ENCODE measurements at places on chromosomes 3 and 15.
A peak's percentile ranks its signal among the peaks of the same experiment; 100 is the strongest.

DNA sequence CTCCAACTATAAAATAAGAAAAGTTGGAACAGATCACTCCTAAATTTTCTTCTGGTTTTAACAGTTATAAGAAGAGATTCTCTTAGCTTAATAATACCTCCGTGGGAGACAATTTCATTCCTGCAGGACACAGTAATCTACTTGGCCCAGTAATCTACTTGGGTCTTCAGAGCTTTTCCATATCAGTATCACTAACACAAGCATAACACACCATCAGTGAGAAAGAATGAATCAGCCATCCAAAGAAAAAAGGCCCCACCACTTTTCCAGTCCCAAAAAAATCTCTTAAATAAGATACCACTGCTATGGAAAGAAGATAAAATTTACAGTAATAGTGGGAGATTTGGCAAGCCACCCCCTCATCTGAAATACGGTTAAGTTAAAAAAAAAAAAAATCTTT lies 20.2 kb downstream of the SIN3A start:
- DNase-seq = no peak

- DNase-seq = no peak
Measured at GRCh38 chr15:73317651-73318462, 50.9 kb downstream of the HCN4 start.

DNA sequence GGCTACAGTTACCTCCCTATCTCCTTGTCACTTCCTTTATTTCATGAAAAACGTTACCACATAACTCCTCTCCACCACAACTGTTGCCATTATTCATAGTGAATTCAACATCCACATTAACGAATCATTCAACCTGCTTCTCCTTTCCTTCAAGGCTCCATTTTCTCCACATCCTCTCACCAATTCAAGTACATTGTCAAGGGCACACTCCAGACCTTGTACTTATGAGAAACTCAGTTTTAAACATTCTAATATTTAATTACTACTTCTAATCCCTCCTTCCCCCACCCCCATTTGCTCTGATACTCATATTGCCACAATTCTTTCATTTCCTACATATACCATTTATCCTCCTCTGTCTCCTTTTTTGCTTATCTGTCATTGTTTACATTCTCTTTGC lies 871.2 kb downstream of the TUSC7 start:
- no peak for DNase-seq

DNA sequence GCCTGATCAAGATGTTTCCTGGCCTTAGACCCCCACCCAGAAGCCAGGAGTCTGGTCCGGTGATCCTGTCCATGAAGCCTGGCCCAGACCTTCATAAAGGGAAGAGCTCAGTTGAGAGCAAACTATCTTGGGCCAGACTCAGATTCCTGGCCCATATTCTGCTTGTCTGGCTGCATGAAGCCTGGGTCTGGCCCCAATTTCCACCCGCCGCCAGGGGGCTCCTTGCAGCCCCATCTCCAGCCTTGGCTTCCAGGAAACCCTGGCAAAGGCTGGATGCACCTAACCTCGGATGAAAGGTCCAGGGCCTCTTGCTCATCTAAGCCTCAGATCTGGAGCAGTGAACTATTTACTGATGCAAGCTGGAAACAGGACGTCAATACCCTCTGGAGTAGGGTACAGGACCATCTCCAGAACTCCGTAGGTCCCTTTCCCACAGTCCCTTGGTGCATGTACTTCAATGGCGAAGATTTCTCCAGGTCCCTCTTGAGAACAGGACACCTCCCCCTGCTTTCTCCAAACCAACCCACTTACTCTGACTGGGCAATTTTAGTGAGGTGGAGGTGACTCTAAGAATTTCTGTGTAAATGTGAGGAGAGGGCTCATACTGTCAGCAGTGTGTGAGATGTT lies 5.6 kb downstream of the FOXL2 start:
- no peak for DNase-seq

DNA sequence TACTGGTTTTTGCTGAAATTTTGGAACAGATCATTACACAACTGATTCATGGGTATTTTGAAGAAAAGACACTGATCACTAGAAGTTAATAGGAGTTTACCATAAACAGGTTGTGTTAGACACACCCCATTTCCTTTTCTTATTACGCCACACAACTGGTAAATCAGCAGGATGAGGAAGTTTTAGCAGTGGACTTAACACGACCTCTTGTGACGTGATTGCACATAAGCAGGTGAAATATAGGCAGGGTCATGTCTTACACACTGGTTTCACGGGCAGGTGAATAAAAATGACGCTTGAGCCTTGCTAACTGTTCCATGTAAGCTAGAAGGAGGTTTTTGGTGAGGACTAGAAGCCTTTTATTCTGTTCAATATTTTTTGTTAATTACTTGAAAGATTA lies 27.1 kb upstream of the TPRG1 start:
- peak; percentile 11 for DNase-seq

- DNase-seq = no peak
Measured at GRCh38 chr3:173138026-173138425, 3.0 kb downstream of the SPATA16 start.

GRCh38 chr3:126054870-126055269 lies 29.1 kb downstream of the SLC41A3 start:
- no peak for DNase-seq

- peak; percentile 27 for DNase-seq
Measured at GRCh38 chr3:108218811-108219210, 3.4 kb downstream of the IFT57 start.

- peak; percentile 29 for DNase-seq
Measured at GRCh38 chr3:41881233-41881821, 80.6 kb downstream of the ULK4 start.

DNA sequence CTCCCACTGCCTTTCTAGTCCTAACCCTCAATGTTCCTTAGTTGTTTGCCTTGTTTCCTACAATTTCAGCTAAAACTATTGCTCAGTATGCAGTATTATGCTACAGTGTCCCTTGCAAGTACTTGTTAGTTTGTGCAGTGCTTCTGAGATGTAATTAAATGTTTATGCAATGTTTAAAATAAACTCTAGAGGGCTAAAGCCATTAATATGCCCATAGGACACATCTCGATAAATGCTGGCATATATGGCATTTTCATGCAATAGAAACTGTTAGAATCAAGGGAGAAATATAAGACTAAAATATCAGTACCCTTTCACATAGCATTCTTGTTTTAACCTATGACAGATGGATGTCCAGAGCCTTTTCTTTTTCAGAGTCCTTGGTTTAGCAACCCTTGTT lies 59.8 kb upstream of the ACKR4 start:
- no peak for DNase-seq

- no peak for DNase-seq
Measured at GRCh38 chr3:22994781-22995180, 208.3 kb upstream of the UBE2E2 start.

- no peak for DNase-seq
Measured at GRCh38 chr3:149331396-149331795, 2.0 kb downstream of the TM4SF18 start.

GRCh38 chr3:119631516-119631915 lies 28.9 kb downstream of the POPDC2 start:
- DNase-seq = peak; percentile 73

DNA sequence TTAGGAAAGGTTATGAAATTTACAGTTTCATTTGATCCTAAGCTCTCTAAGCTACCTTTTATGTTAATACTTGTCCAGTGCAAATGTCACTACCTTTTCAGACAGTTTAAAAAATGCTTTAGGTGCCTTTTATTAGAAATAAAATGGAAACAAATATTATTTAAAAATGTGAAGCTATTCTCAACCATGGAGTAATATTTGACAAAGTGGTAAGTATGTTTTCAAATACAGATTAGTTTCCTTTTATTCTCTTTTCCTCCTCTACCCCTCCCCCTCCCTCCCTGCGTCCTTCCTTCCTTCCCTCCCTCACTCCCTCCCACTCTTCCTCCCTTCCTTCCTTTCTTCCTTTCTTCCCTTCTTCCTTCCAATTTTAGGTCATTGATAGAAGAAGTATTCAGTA lies 6.3 kb downstream of the LRRC3B start:
- no peak for DNase-seq

GRCh38 chr3:27714692-27715453 lies 7.2 kb downstream of the EOMES start:
- DNase-seq = no peak

DNA sequence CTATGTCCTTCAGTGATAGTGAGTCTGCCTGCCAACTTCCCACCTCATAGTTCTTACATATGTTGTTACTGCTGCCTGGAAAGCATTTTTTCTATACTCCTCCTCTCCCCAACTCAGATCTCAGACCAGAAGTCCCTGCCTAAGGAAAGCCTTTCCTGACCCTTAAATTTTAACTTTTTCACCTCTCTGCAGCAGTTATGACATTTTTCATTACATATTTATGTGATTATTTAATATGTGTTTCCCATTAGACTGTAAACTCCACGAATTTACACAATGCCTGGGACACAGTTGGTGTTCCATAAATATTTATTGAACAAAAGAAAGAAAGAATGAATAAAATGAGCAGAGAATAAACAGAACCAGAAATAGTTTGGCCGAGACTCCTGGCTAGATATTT lies 125.5 kb downstream of the MITF start:
- DNase-seq = no peak

DNA sequence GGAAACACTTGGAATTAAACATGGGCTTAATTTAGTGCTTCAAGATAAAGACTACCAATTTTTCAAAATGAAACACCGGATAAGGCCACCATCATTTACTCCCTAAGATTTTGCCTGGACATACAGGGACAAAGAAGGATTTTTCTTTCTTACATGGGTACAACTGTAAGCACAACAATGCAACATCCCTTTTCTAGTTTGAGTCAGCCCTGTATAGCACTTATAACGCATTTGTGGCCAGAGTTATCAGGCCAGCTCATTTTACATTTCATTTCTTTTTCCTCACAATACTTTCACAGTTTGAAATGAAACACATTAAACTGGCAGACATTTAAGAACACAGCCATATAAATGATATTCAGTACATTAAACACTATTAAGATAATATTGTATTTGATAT lies 9.8 kb upstream of the SUCNR1 start:
- DNase-seq = no peak

- DNase-seq = peak; percentile 51
Measured at GRCh38 chr15:71743861-71744382, 66.4 kb upstream of the NR2E3 start.

- no peak for DNase-seq
Measured at GRCh38 chr15:65985387-65985786, 116.1 kb downstream of the RAB11A start.

- DNase-seq = no peak
Measured at GRCh38 chr3:75232216-75232615, 431.9 kb upstream of the FRG2C start.

GRCh38 chr3:188106454-188106853 lies 47.5 kb upstream of the LPP start:
- DNase-seq = no peak

GRCh38 chr3:102038477-102039142 lies 189.3 kb downstream of the NFKBIZ start:
- DNase-seq = no peak

GRCh38 chr3:132871956-132872355 lies 149.7 kb upstream of the NPHP3 start:
- no peak for DNase-seq

GRCh38 chr3:48990636-48991469 lies 812 bp downstream of the P4HTM start:
- no peak for DNase-seq

DNA sequence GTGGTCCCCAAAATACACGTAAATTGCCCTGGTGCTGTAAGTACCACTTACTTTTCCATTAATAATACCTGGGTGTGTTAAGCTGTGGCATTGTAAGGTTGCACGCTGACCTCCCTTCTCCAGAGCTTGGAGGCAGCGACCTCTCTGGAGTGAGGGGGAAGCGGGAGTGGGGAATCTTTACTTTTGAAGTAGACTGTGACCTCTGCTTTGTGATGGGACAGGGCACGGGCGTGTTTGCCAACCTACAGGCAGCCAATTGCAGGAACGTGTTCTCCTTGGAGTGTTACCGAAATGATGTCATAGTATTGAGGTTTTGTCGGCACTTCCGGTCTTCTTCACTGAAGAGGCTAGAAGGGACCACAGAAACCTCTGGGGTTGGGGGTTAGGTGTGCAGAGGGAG lies 227.3 kb upstream of the C2CD4B start:
- peak; percentile 55 for DNase-seq

DNA sequence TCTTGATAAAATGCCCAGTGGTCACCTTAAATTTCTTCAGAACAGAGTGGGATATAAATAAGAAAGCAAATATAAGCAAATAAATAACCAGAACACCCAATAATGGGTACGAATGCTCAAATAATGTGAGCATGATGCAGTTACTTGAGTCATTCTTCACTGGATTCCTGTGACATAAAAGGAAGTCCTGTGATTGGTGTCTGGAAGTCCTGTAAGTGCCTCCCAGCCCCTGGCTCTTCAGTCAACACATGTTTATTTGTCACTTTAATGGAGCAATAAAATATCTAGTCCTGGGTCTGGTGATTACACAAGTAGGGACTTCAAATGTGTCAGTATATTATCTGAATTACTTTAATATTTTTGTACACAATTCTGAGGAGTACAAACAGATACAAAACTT lies 30.4 kb downstream of the TMEM212 start:
- peak; percentile 66 for DNase-seq

GRCh38 chr15:59590027-59590426 lies 21.6 kb upstream of the GCNT3 start:
- DNase-seq = no peak

GRCh38 chr3:181567311-181568075 lies 144.2 kb upstream of the SOX2 start:
- peak; percentile 64 for DNase-seq

DNA sequence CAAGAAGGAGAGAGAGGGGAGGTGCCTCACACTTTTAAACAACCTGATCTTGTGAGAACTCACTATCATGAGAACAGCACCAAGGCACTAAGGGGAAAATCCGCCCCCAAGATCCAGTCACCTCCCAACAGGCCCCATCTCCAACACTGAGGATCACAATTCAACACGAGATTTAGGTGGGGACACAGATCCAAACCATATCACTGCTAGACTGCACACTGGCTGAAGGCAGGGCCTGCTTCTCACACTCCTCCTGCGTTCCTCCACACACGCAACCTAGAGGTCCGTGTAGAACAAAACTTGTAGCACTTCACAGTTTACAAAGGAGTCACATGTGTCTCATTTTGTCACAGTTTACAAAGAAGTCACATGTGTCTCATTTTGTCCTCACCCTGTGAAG lies 97.8 kb downstream of the DAPK2 start:
- no peak for DNase-seq

- no peak for DNase-seq
Measured at GRCh38 chr15:89860431-89860830, 33.4 kb downstream of the AP3S2 start.

DNA sequence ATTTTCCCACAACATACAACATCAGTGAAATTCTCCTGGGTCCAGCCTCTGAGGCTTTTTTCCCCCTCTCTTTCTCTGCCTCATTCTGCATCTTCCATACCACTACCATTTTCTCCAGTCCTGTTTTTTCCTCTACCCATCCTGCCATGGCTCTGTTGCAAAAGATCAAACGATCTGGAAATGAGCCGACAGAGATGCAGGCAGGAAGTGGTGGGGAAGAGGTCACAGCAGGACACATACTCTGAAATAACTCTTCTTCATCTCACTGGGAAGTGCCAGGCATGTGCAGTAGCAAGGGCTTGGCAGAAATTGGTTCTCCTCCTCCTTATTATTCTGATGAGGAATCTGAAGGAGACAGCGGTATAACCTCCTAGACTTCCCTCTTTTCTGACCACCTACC lies 114.3 kb downstream of the CORO2B start:
- peak; percentile 49 for DNase-seq
